Activated CD4-positive, alpha-beta T cell treated with anti-CD3 and anti-CD28 coated beads, Interleukin-2, amount 10 ng/mL, durations not matched to agents 7 days and 5 days (primary cell): ENCODE measurements at places on chromosomes 2 and 18. TPM values are rescaled to one million over a fixed set of nuclear protein-coding genes. Genes with fewer than 3 reads are reported as not detected.
A peak's percentile ranks its signal among the peaks of the same experiment; 100 is the strongest.

CFC1B gene
- total RNA-seq: not detected

SERPINB11 gene
- not detected for total RNA-seq

CDKL4 gene
- total RNA-seq: 0.32 TPM

- DNase-seq: peak; percentile 58
- no peaks in the 10 kb centered on the region for H3K27me3 ChIP-seq
- peak overlapping the region; percentile 88 for H3K4me3 ChIP-seq
- H3K27ac ChIP-seq: peak overlapping the region; percentile 93
These were observed 568 bp downstream of the TMEM131 start for GRCh38 chr2:97995026-97995733.

DNA sequence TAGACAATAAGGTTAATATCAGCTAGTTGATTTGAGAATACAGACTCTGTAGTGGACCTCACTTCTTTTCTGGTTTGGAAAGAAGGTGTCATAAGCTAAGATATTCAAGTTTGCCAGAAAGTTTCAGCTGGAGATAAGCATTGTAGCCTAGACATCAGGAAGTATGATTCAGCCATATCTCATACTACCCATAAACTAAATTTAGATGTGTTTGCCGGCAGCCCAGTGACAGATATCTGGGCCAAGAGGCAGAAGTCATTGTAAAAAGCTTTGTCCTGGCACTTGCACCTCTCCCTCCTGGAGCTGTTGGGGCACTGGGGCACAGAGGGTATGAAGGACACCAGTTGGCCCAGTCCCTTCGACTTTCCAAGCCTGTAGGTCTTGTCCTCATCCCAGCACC lies 128.0 kb downstream of the EPHA4 start:
- DNase-seq: no peak
- H3K27ac ChIP-seq: no peak overlapping the region
- no peak overlapping the region for H3K4me3 ChIP-seq
- H3K36me3 ChIP-seq: peaks cover 30% of the 10 kb centered on the region

ALLC gene
- total RNA-seq: not detected

GRCh38 chr2:166434491-166434890 lies 58.7 kb upstream of the SCN9A start:
- no peaks in the 10 kb centered on the region for H3K36me3 ChIP-seq
- no peak for DNase-seq
- H3K4me3 ChIP-seq: no peak overlapping the region

FAM124B gene
- 0.73 TPM for total RNA-seq

DNA sequence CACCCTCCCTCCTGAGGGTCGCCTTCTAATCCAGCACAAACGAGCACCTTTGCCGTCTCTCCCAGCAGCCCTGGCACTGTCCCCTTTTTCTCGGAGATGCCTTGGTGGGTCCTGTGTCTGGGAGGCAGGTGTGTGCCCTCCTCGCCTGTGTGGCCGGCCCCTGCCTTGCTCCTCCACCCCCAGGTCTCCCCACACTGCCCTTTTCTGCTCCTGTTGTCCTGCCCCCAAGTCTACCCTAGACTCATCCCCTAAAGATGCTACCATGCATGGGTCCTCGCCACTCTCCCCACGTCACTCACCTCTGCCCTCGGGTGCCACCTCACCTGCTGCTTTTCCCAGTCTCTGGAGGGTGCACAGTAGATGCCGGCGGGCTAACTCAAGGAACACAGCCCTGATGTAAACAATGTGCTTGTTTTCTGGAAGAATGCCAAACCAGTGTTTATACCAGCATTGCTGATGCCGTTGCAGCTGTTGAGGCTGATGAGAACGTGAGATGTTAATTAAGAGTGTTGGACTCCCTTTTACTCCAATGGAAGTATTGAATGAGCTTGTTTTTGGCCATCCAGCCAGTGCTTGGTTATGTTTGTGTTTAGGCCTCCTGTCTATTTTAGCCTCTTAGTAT lies 223.1 kb downstream of the AGAP1 start:
- DNase-seq: no peak
- H3K27me3 ChIP-seq: no peaks in the 10 kb centered on the region
- H3K27ac ChIP-seq: no peak overlapping the region

KATNAL2 gene
- total RNA-seq: 0.87 TPM

DNA sequence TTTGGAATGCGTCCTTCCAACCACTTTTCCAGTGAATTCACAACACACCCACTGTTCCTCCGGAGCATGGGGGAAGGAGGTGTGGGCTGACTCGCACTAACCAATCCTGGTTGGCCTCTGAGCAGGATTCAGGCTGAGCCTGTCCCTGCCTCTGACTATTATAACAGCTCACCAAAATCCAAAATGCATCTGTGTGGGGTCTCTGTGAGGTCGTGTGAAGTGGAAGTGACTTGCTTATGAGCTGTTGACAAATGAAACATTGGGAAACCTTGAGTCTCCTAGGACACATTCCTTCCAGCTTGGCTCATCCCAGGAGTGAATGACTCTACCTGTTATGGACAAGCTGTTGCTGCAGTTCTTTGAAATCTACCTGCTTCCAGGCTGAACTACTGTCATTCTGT lies 1.5 kb downstream of the CIDEA start:
- H3K4me1 ChIP-seq: no peaks in the 10 kb centered on the region
- no peak for DNase-seq
- H3K36me3 ChIP-seq: no peaks in the 10 kb centered on the region
- peaks cover 58% of the 10 kb centered on the region for H3K27me3 ChIP-seq
- H3K4me3 ChIP-seq: no peak overlapping the region

DNA sequence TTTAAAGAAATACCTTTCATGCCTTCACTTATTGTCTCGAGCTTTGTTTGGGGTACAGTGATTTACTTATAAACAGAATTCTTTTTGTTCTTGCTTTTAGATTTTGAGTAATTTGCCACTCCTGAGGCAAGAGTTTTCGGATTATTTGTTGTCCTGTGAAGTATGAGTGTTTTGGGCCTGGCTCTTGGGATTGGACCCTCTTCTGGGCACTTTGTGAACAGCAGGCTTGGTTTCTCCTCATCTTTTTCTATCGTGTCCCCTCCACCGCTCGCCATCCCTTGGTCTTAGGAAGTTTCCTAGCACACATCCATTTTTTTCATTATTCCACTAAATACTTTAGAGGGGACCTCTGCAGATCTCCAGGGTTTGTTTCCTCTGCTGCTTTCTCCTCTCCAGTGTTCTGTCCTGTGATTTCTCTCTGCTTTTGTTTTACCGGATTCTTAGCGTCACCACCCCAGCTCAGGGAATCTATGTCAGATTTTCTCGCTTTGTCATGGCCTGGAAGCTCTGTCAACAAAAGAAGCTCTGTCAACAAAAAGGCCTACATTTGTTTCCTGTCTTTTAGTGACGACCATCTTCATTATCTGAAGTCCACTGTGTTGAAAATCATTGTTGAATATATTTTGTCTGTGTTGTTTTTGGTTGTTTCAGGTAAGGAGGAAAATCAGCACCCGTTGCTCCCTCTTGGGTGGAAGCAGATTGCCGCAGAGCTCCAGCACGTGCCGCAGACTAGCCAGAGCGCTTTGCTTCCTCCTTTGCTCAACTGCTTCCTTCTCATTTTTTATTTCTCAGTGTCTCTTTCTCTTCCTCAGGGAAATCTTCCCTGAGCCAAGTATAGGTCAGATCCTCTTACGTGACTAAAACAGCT lies 27.8 kb downstream of the ANKRD62 start:
- peaks cover 32% of the 10 kb centered on the region for H3K27me3 ChIP-seq
- H3K4me3 ChIP-seq: no peak overlapping the region
- no peak for DNase-seq
- H3K36me3 ChIP-seq: no peaks in the 10 kb centered on the region
- no peak overlapping the region for H3K27ac ChIP-seq

- no peak overlapping the region for H3K27ac ChIP-seq
- no peak overlapping the region for H3K4me3 ChIP-seq
- H3K27me3 ChIP-seq: no peaks in the 10 kb centered on the region
- no peak for DNase-seq
- H3K4me1 ChIP-seq: peaks cover 11% of the 10 kb centered on the region
- H3K36me3 ChIP-seq: no peaks in the 10 kb centered on the region
These were observed 17.6 kb upstream of the TMEM247 start for GRCh38 chr2:46461709-46462171.

- H3K36me3 ChIP-seq: no peaks in the 10 kb centered on the region
- H3K27ac ChIP-seq: no peak overlapping the region
- no peak overlapping the region for H3K4me3 ChIP-seq
- no peak for DNase-seq
- peaks cover 4% of the 10 kb centered on the region for H3K4me1 ChIP-seq
These were observed 70.7 kb downstream of the RBM43 start for GRCh38 chr2:151191001-151191400.

- no peaks in the 10 kb centered on the region for H3K36me3 ChIP-seq
- no peak overlapping the region for H3K27ac ChIP-seq
- no peaks in the 10 kb centered on the region for H3K4me1 ChIP-seq
- H3K4me3 ChIP-seq: no peak overlapping the region
These were observed 99.5 kb upstream of the GATA6 start for GRCh38 chr18:22069916-22070315.

OTOS gene
- not detected for total RNA-seq

DNA sequence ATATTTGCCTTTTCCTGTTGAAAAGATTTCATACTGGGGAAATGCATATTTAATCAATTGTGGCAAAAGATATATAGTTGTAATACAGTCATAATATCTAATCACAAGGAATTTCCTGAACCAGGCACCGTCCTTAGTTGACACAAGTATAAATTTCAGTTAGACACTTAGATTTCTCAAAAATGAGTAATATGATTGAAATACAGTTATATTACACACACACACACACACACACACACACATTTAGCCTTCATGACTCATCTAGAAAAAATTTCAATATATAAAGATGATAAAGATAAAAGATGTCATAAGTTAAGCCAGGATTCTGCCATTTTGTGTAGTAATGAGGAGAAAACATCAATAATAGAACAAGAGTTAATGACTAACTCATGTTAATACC lies 258.4 kb upstream of the ZNF804A start:
- no peaks in the 10 kb centered on the region for H3K4me1 ChIP-seq
- no peak overlapping the region for H3K27ac ChIP-seq
- H3K36me3 ChIP-seq: no peaks in the 10 kb centered on the region
- no peak overlapping the region for H3K4me3 ChIP-seq
- no peaks in the 10 kb centered on the region for H3K27me3 ChIP-seq

NAT8 gene
- not detected for total RNA-seq

DNA sequence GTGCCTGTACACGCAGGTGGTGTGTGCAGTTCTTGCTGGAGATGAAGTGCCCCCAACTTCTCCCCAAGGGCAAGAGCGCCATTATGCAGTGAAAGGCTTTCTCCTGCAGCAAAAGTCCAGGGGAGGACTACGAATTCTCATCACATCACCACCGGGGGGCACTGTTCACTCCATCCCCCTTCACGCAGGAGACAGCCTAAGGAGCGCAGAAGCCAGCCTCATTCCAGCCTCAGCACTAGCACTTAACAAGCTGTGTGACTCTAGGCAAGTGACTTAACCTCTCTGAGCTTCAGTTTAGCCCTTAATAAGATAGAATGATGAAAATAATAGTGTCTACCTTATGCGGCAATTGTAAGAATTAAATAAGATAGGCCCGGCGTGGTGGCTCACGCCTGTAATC lies 32.3 kb downstream of the DNMT3A start:
- no peak overlapping the region for H3K27ac ChIP-seq
- peaks cover 45% of the 10 kb centered on the region for H3K36me3 ChIP-seq
- no peaks in the 10 kb centered on the region for H3K27me3 ChIP-seq
- peak; percentile 74 for DNase-seq
- H3K4me3 ChIP-seq: no peak overlapping the region
- peaks cover 74% of the 10 kb centered on the region for H3K4me1 ChIP-seq

IFIH1 gene
- 57.3 TPM for total RNA-seq

BOK gene
- not detected for total RNA-seq

DNA sequence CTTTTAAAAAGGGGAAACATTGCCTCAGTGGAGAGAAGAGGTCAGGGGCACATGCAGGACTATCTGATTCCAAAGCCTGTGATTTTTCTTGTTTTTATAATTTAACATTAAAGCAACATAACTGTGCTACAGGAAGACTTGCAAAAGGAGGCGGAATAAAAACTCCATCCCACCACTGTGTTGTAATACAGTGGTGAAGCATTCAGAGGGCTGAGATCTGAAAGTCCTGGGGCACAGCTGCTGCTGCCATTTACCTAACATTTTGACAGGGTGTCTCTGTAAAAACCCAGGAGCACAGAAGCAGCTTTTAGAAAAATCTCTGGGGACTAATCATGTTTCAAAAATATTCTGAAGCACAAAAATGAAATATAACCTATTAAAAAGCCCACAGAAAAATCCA lies 97.6 kb downstream of the GRB14 start:
- H3K27ac ChIP-seq: no peak overlapping the region
- no peaks in the 10 kb centered on the region for H3K4me1 ChIP-seq
- no peaks in the 10 kb centered on the region for H3K36me3 ChIP-seq
- DNase-seq: no peak
- H3K27me3 ChIP-seq: no peaks in the 10 kb centered on the region
- no peak overlapping the region for H3K4me3 ChIP-seq

GRCh38 chr2:45254025-45254424 lies 244.8 kb upstream of the SIX2 start:
- no peak for DNase-seq
- no peaks in the 10 kb centered on the region for H3K4me1 ChIP-seq
- H3K4me3 ChIP-seq: no peak overlapping the region
- no peaks in the 10 kb centered on the region for H3K36me3 ChIP-seq
- H3K27me3 ChIP-seq: peaks cover 17% of the 10 kb centered on the region
- H3K27ac ChIP-seq: no peak overlapping the region

LOXHD1 gene
- total RNA-seq: 0.25 TPM

- H3K27ac ChIP-seq: no peak overlapping the region
- no peak for DNase-seq
- H3K4me3 ChIP-seq: no peak overlapping the region
- no peaks in the 10 kb centered on the region for H3K4me1 ChIP-seq
These were observed 53.2 kb upstream of the MAT2A start for GRCh38 chr2:85485815-85486214.

DNA sequence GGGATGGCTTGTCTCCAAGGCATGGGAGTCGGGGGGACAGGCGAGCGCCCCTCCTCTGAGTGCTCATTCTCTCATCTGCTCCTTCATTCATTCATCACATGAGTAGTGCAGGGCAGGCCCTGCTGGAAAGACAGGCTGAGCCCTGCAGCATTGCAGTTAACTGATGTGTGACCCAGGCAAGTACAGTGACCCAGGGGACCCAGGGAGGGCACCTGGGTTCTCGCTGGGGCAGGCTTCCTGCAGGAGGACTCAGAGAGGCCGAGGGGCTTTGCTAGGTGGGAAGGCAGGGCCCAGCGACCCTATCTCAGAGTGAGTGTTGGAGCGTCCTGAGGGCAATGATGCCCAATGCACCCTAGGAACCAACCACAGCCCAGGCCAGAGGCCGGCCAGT lies 30.6 kb downstream of the HJURP start:
- no peaks in the 10 kb centered on the region for H3K36me3 ChIP-seq
- DNase-seq: no peak
- no peak overlapping the region for H3K27ac ChIP-seq
- H3K4me1 ChIP-seq: no peaks in the 10 kb centered on the region

DNA sequence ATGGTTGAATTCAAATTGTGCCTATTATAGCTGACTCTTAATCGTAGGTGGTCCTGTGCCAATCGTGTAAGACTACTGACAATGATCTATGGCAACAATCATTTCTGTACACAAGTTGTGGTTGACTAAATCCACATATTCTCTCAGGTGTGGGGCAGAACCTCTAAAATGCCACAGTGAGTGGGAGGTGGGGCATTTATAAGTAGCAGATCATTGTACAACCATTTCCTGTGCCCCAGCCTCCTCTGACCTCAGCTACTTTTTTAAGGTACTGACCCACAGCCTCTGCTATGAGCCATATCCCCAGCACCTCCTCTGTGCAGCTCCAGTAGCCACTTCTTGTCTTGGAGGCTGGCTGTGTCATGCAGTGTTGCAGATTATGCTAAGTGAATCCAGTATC lies 48.6 kb upstream of the RAPH1 start:
- DNase-seq: peak; percentile 6
- no peak overlapping the region for H3K4me3 ChIP-seq
- no peak overlapping the region for H3K27ac ChIP-seq
- no peaks in the 10 kb centered on the region for H3K36me3 ChIP-seq
- peaks cover 34% of the 10 kb centered on the region for H3K4me1 ChIP-seq
- peaks cover 28% of the 10 kb centered on the region for H3K27me3 ChIP-seq

KCNS3 gene
- total RNA-seq: not detected
